Stimulated activated CD4-positive, alpha-beta T cell treated with anti-CD3 and anti-CD28 coated beads, Interleukin-12 subunit alpha, Interleukin-12 subunit beta, amount 100 ng/mL, for 24 hours (primary cell): ENCODE measurements at places on chromosomes 4 and X.

GRCh38 chr4:89759426-89759825 lies 77.5 kb downstream of the SNCA start:
- DNase-seq, result no peak

- no peak for DNase-seq
These were observed 23.8 kb upstream of the C4orf51 start for GRCh38 chr4:145656156-145656555.

DNA sequence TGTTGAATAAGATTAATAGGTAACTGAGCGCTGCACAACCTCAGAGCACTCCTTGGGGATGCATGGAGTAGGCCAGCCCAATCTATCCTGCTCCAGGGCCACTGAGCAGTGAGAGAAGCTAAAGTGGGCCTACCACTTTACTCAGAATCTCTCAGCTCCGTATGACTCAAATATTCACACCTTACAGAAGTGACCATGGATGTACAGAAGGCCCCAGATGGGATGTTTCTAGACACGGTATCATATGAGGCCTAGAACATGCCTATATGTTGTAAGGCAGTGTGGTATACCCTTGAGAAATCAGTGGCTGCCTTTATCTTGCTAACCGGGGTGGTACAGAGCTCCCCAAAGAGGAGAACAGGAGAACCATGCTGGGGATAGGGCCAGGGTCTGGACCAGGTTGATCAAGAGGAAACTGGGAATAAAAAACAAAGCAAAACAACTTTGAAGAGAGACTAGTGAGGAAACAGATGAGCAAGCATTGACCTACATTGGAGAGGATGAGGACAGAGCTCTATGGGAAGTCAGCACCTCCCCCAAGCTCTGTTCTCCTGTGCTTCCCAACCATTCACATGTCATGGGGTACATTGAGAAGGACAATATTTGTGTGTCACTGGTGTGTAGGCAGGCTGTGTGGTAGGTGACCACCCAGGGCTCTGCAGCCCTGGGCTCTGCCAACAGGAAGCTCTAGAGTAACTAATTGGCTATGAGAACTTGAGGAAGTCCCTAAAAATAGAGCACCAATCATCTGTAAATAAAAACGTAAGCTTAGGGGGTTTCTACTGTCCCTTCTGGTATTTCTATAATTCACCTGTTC lies 31.4 kb downstream of the HOPX start:
- no peak for DNase-seq

- no peak for DNase-seq
These were observed 230.2 kb upstream of the AGTR2 start for GRCh38 chrX:115940348-115940747.

DNA sequence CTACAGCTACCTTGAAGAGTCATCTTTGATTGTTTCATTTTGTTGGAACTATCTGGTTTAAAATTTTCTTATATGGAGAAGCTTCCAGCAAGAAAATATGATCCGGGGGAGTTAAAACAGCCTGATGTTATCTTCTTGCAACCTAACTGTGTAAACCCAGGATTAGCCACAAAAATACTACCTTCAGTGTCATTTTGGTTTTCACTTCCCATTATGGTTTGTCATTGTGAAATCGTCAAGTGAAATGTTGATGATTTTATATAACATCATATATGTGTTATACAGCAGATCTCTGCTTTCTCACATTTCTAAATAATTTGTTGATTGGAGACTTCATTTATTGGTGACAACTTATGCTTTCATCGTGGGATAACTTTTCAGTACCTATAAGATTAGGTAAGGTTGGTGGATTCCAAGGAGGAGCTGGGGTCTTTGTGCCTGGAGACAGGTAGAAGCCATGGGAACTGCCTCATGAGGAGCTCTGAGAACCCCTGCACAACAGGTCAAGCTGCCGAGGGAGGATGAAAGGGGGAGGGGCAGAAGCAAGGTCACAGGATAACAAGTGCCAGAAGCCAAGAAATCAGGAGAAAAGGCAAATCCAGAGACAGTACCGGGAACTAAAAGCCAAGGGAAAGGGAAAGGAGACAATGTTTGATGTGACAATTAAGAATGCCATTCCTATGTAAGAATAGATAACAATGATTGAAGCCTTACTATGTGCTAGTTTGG lies 7.2 kb downstream of the ARHGAP24 start:
- DNase-seq, result no peak

GRCh38 chr4:24451870-24452269 lies 132.5 kb downstream of the DHX15 start:
- DNase-seq, result no peak

GRCh38 chr4:172007889-172008288 lies 194.7 kb downstream of the GALNTL6 start:
- DNase-seq, result no peak

DNA sequence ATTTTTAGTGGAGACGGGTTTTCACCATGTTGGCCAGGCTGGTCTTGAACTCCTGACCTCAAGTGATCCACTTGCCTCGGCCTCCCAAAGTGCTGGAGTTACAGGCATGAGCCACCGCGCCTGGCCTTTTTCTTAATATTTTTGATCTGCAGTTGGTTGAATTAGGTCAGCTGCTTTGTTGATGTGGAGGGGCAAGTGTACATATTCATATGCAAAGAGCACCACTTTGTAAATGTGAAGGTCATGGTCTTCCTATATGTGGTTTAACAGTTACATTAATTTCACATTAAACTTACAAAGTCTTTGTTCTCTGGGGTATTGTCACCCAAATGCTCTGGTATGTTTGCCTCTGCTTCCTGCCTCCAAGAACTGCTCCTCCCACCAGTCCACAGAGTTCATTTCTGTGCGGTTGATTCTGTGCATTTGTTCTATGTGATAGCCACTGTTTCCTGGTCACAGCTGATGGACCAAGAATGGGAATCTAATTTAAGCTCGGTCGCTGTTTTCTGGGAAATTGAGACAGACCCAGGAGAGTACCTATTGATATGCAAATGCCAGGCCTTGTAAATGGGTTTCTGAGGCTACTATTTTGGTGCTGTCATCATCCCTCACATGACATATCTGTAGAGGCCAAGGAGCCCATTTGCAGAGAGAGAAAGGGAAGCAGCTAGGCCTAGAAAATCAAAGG lies 26.9 kb upstream of the HPSE start:
- no peak for DNase-seq
